Non-pigmented ciliary epithelial cell (primary cell): ENCODE measurements at places on chromosomes 11 and 22.

DNA sequence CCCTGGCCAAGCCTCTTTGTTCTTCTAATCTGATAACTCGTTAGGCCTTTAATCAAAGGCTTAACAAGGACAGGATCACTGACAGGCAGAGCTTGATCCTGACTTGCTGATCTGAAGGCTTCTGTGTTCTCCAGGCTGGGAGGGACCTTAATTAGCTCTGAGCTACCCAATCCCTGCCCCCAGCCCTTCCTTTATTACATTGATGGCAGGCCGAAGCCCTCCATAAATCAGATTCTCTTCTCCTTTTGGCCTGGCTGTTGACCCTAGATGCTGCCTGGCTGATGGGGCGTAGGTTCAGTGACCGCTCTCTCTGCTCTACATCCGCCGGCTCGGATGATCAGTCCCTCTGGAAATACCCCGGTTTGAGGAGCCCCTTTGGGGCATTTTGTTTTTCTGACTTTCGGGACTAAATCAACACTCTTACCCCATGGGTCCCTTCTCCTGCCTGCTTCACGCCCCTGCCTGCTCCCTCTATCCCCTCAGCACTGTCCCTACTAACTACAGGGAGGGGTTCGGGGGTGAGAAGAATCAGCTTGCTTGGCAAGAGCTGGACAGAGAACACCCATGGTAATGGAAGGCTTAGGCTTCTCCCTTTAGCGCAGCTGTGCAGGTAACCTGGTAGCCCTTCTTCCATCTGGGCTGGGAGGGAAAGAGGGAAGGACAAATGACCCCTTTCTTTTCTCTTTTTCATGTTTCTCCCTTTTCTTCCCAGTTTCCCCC, 10.0 kb upstream of the RRM1 start:
- no peak for DNase-seq

DNA sequence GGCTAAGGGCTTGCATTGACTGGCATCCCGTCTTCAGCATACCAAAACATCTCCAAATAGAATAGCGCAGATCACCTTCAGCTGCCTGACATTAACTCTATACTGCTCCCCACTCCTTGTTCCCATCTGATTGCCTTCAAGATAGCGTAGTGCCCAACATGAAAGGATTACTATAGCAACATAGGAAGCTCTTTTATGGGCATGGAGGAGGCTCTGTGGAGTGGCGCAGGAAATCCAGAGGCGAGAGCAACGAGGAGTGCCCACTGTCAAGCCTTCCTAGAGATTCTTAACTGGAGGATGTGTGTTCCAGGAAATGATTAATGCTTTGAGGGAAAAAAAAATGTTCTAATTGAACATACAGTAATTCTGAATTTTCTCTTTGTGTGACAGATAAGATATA, 213.3 kb downstream of the CADM1 start:
- no peak for DNase-seq

GRCh38 chr22:47377926-47378560, 615.6 kb downstream of the TBC1D22A start:
- no peak for DNase-seq

GRCh38 chr22:20526628-20527355, 19.4 kb downstream of the MED15 start:
- no peak for DNase-seq

DNA sequence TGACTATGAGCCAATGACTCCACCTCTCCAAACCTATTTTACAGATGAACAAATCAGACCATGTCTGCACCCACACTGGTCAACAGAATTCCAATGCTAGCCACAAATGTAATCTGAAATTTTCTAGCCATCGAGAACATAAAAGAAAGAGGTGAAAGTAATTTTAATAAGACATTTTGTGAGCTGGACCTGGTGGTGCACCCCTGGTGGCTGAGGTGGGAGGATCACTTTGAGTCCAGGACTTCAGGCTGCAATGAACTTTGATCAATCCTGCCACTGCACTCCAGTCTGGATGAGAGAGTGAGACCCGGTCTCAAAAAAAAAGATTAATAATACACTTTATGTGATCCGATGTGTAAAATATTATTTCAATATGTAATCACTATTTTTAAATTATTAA, 9.4 kb upstream of the RNF185 start:
- DNase-seq = no peak

GRCh38 chr11:134340354-134340964, 8.7 kb downstream of the GLB1L2 start:
- no peak for DNase-seq

GRCh38 chr11:68040101-68040956, 1.5 kb downstream of the TCIRG1 start:
- no peak for DNase-seq

- no peak for DNase-seq
Observed at GRCh38 chr22:30097861-30098260, 17.6 kb downstream of the HORMAD2 start.

DNA sequence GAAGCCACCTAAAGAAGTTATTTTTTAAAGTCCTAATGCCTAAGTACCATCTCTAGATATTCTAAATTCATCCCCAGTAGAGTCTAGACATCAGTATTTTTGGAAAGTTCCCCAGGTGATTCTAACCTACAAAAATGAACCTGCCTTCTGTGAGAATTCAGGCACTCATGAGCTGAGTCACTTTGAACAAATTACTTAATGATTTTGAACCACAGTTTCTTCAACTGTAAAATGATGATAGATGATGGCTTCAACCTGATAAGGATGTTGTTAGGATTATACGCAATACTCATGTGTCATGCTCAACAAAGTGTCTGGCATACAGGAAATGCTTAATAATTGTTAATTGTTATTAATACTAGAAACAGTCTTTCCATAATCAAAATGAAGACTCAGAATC, 82.8 kb upstream of the OR5AK2 start:
- no peak for DNase-seq
